ENCODE measurements at places on chromosomes 3 and 15. TPM values are rescaled to one million over a fixed set of nuclear protein-coding genes. Genes with fewer than 3 reads are reported as not detected.

MFGE8 gene
- total RNA-seq = 33.1 TPM

CEP70 gene
- 10.0 TPM for total RNA-seq

SERPINI1 gene
- 1.2 TPM for total RNA-seq

GRK7 gene
- not detected for total RNA-seq

GRCh38 chr3:56988458-56989168 lies 71.9 kb upstream of the SPATA12 start:
- DNase-seq = peak; percentile 56

GRCh38 chr15:64464276-64465005 lies 4.1 kb downstream of the ZNF609 start:
- DNase-seq = no peak

- no peak for DNase-seq
Measured at GRCh38 chr3:15924914-15925313, 127.1 kb upstream of the ANKRD28 start.

GRCh38 chr15:62472616-62473299 lies 307.7 kb upstream of the C2CD4B start:
- no peak for DNase-seq

DNA sequence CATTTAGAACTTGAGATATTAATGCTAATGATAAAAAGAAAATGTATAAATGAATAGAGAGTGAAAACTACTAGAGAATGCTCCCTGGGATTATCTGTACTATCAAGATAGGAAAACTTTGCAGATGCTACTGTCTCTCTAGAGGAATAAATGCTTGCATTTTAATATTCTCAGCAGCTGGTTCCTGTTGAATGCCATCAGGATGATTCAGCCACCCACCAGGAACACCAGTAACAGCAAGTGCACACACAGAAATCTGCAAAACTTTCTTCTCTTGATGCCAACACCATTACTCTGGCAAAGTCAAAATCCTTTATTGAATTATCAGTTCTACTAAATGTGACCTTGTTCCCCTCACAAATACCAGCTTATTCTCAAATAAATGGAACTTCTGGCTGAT lies 148.4 kb downstream of the TIGIT start:
- DNase-seq = no peak

GRCh38 chr3:46110701-46111493 lies 83.6 kb upstream of the XCR1 start:
- DNase-seq = no peak

- no peak for DNase-seq
Measured at GRCh38 chr3:72582211-72582878, 265.9 kb downstream of the SHQ1 start.

DNA sequence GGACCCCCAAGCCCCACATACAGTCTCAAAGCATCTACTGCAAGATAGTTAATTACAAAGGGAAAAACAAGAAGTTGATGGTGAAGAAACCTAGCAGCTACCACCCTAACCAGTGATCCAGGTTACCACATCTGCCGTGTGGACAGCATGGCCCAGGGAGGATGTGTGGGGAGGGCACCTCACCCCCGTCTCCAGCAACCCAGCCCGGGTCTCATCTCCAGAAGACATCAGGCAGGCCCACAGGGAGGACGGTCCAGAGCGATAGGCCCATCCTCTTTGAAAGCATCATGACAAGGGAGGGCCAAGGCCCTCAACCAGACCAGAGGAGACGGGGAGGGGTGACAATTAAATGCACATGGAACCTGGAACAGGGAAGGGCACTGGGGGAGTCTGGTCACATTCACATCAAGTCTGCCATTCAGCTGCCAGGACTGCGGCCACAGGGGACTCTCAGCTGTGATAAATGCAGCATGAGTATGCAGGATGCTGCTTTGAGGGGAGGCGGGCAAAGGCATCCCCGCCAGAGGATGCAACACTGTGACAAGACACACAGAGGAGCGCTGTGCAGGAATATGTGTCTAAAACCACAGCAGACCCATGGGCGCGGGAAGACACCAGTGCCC lies 18.8 kb downstream of the ZXDC start:
- no peak for DNase-seq

All from activated naive CD8-positive, alpha-beta T cell treated with anti-CD3 and anti-CD28 coated beads for 36 hours (primary cell).